ENCODE measurements at places on chromosomes 7 and 10.

GRCh38 chr7:40780460-40780859 lies 645.7 kb downstream of the SUGCT start:
- DNase-seq = no peak

DNA sequence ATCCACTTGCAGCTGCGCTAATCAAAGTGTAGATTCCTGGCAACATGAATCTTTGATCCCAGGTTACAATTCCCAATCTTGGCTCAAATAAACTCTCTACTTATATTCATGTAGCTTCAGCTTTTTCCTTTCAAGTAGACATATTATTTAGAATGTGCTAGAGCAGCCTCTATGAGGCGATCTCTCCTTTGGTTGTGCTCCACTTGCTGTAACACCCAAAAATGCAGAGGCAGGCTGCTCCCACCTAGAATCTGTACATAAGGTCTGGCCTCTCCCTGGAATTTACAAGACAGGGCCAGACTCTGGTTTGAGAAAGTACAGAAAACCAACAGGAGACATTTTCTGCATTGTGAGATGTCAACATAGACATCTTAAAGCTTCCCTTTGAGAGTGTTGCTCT lies 23.1 kb downstream of the ZNF107 start:
- DNase-seq = no peak

GRCh38 chr10:19209319-19209718 lies 160.7 kb downstream of the MALRD1 start:
- DNase-seq = no peak

GRCh38 chr10:49311555-49312236 lies 12.7 kb downstream of the C10orf71 start:
- no peak for DNase-seq

DNA sequence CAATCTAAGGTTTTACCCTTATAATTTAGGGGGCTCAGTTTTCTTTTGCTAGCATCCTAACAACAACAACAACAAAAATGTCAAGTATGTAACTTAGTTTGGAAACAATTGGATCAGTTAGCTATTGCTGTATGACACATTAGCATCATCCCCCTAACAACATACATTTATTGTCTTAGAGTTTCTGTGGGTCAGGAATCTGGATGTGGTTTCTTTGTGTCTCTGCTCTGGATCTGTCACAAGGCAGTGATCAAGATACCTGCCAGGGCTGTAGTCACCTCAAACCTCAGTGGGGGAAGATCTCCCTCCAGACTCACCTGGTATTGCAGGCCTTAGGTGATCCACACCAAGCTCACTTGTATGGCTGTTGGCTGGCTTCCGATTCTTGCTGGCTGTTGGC lies 18.3 kb downstream of the CREB5 start:
- DNase-seq = no peak

- DNase-seq = no peak
These were observed 90.8 kb downstream of the KIF20B start for GRCh38 chr10:89792187-89792586.

GRCh38 chr7:140176122-140176701 lies 571 bp downstream of the KDM7A start:
- no peak for DNase-seq

DNA sequence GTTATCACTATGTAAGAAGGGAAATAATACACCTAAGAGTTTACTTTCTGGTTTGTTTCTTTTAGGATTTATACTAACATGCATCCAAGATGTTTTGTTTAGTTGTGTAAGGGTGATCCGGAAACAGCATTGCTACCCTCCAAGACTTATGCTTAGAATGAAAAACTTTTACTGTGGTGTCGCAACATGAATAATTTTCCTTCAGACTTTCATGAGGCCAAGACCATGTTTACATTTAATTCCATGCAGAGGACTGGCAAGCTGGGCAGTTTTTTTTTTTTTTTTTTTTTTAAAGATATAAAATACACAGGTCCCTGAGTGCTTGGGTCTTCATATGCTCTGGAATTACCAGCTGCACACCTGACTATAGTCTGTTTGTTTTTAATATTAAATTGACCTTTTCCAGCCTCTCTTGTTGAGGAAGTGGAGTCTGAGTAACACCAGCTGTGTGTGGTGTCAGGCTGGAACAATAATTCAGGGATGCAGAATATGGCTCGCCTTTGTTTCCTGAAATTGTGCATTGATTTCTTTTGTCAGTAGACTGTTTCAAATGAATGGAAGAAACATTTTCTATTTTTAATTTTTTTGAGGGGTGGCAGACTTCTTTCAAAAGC lies 81.7 kb downstream of the ST7 start:
- DNase-seq = no peak

DNA sequence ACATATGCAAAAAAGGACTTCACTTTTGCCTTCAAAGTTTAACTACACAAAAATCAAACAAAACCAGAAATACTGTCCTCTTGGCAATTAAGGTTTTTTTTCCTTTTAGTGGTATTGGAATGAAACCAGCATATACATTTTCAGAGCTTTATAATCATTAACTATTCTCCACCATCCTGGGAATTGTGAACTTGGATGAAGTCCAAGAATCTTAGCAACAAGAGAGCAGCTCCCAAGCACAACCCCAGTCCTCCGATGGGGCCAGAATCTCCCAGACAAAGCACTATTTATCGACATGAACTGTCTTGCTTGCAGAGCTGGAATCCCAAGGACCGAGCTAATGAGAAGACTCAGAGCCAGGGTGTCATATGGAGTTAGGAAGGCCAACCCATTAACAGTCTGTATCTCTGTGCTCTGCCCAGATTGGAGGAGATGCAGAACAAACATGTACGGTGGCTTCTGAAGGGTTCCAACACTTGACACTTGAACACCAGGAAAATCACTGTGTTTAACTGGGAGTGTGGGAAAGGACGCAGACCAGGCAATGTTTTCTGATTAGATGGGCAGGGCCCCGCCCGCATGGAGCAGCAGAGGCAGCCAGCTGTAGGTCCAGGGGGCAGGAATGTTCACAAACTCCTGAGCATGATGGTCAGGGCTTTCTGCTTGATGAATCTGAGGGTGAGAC lies 35.5 kb downstream of the PPP1R3C start:
- no peak for DNase-seq

DNA sequence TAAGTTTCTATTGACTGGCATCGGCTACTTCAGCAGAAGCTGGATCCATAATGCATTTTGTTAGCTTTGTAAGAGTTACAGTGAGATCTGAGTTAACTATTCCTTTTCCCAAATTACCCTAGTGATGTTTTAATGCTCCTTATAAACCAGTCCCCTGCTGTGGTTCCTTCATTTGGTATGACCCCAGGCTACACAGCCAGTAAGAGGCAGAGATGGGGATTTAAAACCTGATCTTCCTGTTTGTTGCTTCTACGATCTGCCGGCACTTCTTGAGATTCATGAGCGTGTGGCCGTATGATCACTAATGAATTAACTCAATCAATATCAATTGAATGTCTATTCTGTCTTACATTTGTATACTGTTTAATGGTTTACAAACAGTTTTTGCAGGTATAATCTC lies 86.1 kb downstream of the CACNB2 start:
- no peak for DNase-seq

- no peak for DNase-seq
These were observed 3.5 kb upstream of the MYPN start for GRCh38 chr10:68105820-68106219.

DNA sequence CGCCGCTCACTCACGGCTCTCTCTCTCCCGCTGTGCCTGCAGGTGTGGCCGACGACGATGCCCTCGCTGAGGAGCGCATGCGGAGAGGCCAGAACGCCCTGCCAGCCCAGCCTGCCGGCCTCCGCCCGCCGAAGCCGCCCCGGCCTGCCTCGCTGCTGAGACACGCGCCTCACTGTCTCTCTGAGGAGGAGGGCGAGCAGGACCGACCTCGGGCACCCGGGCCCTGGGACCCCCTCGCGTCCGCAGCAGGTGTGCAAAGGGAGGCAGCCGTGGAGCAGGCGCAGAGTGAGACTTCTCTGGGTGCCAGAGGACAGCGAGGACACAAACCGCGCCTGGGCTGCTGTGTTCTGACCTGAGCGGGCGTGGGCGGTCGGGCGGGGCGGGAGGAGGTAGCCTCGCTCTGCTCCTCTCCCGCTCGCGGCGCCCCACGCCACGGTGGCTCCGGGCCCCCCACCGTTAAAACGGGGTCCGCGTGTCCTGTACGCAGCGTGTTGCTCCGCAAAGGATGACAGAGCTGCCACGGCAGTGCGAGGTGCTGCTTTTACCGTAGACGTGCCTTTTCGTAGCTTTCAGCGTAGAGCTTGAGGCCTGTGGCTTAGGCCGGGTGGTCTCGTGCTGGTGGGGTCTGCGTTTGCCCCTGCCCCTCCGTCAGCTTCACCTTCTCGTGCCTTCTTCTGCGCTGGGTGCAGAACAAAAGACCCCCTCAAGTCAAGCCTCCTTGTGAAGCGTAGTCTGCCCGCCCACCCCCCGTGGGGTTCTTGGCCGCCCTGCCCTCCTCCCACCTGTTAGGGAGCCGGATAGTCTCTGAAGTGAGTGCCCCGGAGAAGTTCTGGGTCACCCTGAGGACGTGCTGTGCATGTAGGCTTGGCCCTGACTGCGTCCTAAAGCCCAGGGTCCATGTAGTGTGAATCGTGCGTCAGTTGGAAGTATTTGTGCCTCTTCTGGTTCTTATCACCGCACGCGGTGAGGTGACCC lies 73.2 kb downstream of the DNAJB6 start:
- no peak for DNase-seq

GRCh38 chr10:112526139-112526538 lies 79.1 kb downstream of the VTI1A start:
- no peak for DNase-seq

GRCh38 chr10:20147684-20148083 lies 331.5 kb downstream of the PLXDC2 start:
- DNase-seq = no peak

GRCh38 chr7:54781134-54781920 lies 22.3 kb upstream of the SEC61G start:
- no peak for DNase-seq

- DNase-seq = peak; percentile 71
These were observed 4.6 kb upstream of the HMX2 start for GRCh38 chr10:123143162-123143824.

DNA sequence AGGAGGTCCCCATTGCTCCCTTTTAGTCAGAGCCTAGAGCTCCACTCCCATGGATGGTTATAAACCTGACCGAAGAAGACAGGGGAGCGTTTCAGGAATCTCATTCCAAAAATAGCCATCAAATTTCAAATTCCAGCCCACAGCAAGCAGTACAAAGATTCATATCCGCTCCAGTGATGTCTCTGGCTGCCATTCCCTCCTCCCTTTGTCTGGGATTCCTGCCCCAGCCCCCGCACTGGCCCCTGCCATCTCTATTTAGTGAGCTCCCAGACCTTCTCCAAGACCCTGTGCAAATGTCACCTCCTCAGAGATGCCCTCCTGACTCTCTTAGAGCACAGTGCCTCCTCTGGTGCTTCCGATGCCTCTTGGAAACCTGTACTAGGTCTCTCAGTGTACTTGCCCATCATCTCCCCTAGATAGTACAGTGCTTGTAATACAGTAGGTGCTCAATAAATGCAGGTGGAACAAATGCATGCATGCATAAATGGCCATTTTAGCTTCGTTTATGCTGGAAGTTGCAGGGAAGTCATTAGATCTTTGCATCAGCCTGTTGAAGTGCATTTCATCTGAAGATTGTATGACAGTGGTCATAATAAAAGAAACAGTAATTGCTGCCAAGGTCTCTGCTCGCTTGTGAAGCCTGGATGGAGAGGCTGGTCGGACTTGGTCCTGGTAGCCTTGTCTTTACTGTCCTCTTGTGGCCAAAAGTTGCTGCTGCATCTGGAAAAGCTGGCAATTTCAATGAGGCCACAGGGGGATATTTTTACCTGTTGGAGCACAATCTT lies 32.0 kb upstream of the HABP2 start:
- no peak for DNase-seq

DNA sequence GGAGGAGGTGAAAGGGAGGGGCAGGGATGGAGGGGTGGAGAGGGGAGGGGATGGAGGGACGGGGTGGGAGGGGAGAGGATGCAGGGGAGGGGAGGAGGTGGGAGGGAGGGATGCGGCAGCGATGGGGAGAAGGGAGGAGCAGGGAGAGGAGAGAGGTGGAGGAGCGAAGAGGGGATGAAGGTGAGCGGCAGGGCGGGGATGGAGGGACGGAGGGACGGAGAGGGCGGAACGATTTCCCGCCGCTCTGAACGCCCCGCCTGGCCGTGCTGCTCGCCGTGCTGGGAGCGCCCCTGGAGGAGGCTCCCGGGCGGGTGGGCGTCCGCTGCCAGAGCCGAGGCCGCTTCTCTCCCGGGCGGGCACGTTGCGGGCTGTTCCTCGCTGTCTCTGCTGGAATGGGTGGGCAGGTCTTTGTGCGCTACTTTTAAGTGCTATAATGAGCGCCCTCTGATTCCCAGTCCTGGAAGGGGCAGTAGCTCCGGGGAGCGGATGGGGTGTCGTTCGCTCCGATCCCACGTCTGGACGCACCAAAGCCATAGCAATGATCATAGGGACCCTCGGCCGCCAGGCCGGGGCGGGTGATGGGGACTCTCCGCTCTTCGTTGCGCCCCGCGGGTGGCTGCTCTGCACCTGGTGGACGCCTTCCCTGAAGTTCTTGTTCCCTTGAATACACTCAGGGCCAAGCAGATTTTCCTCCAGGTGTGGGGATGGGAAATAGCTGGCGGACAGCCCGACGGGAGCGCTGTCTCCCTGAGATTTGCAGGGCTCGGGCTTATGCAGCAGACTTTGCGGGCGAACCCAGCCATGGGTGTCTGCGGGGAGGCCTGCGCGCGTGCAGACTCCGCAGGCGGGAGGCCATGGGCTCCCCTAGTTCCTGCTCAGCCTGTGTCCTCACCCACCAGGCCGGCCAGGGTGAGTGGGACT lies 81.1 kb upstream of the CPXM2 start:
- DNase-seq = peak; percentile 80

- DNase-seq = no peak
These were observed 8.1 kb downstream of the SCART1 start for GRCh38 chr10:133461841-133462240.

DNA sequence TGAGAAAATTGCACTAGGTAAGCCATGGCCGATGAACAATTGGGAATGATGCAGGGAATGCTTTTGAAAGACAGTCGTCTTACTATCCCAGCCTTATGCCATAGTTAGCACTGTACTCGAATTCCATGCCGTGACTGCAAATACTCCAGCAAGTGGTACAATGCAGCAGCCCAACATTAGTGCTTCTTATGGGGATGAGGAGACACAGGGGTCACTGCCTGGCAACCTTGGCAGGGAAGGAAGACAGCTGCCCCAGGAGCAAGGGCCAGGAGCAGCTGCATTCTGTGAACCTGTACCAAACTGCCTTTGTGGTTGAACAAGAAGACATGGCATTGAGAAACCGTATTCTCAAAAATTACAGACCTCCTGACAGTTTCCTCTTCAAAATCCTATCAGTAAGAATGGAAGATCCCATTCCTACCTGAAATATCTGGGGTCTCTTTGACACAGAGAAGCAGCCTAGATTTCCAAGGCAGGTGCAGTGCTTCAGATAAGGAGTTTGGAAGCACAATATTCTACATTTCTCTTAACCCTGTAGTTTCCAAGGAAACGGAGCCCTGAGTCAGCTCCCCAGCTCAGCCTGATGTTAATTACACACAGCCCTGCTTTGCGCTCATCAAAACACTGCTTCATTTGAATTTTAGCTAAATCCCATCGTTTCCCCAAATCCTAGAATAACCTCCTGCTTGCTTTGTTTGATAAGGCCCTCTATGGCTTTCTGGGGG lies 49.0 kb upstream of the FRMD4A start:
- DNase-seq = no peak
